ENCODE measurements at places on chromosomes 3 and 15.

GRCh38 chr15:60134609-60135008, 130.5 kb downstream of the FOXB1 start:
- DNase-seq = no peak

DNA sequence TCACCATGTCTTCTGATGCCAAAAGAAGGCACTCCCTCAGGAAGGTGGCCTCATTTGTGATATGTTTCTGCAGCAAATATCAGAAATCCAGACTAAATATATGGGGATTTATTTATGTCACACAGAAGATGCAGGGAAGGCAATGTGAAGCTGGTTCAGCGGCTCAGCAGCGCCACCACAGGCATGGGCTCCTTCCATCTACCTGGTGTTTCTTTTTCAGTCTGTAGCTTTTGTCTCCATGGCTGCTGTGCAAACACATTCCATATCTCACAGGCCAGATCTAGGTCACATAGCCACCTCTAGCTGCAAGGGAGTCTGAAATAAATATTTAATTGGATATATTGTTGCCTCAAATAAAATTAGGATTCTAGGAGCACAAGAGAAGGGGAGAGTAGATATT, 502.1 kb upstream of the IL12A start:
- DNase-seq = no peak

- no peak for DNase-seq
Observed at GRCh38 chr15:51866751-51867150, 37.3 kb downstream of the TMOD3 start.

GRCh38 chr15:39361497-39361896, 219.4 kb upstream of the THBS1 start:
- DNase-seq = no peak

GRCh38 chr3:131236421-131236820, 145.2 kb upstream of the NUDT16 start:
- no peak for DNase-seq
